Activated CD4-positive, alpha-beta T cell treated with anti-CD3 and anti-CD28 coated beads, Interleukin-2, amount 10 ng/mL, durations not matched to agents 7 days and 5 days (primary cell): ENCODE measurements at places on chromosomes 1 and 21. TPM values are rescaled to one million over a fixed set of nuclear protein-coding genes. Genes with fewer than 3 reads are reported as not detected.

Gene CYP4A22
- not detected for total RNA-seq

DNA sequence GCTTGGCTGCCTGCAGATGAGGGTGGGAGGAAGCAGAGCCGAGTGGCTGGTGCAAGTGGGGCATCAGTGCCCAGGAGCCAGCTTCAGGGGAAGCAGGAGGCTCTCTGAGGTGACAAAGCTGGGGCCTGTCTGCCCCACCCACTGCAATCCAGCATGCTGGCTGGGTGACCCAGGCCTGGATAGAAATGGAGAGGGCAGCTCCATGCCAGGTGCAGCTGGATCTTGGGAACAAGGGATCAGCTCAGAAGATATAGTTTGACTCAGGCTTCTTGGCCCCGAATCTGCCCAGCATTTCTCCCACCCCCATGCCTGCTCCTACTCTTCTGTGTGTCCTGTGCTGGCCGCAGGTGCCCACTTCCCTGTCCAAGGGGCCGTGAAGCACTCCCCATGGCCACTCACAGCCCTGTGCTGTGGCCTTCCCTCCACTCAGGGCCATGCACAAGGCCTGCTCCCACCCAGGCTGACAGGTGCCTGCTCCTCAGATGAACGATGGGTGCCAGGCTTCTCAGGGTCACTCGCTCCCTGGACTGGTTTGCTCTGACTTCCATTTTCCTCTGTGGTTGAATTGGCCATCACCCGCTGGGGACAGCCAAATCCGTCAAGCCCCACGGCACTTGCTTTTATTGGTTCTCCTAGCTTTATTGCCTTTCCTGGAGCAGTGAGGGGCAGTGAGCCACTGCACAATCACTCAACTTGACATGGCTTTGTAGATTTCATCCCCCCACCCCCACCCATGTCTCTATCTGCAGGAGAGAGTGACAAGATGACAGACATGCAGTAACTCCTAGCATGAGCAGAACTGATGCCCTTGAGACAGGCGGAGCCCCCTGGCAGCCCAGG is 174.8 kb upstream of the VAMP3 start:
- no peaks in the 10 kb centered on the region for H3K4me1 ChIP-seq
- H3K4me3 ChIP-seq, result no peak overlapping the region
- no peaks in the 10 kb centered on the region for H3K36me3 ChIP-seq
- H3K27me3 ChIP-seq, result no peaks in the 10 kb centered on the region
- H3K27ac ChIP-seq, result no peak overlapping the region
- no peak for DNase-seq

- H3K36me3 ChIP-seq, result peaks cover 45% of the 10 kb centered on the region
- DNase-seq, result no peak
- no peak overlapping the region for H3K27ac ChIP-seq
- no peaks in the 10 kb centered on the region for H3K27me3 ChIP-seq
Measured at GRCh38 chr1:91700771-91701471, 185.0 kb downstream of the TGFBR3 start.

Gene UQCRH
- 273 TPM for total RNA-seq

- peak overlapping the region; percentile 95 for H3K27ac ChIP-seq
- no peak for DNase-seq
- no peaks in the 10 kb centered on the region for H3K27me3 ChIP-seq
- peak overlapping the region; percentile 94 for H3K4me3 ChIP-seq
- H3K4me1 ChIP-seq, result peaks cover 34% of the 10 kb centered on the region
- peaks cover 54% of the 10 kb centered on the region for H3K36me3 ChIP-seq
Measured at GRCh38 chr1:26890467-26890796, 349 bp upstream of the GPN2 start.

Gene PRKCZ
- 5.1 TPM for total RNA-seq

Gene CDKN2C
- 80.0 TPM for total RNA-seq

Gene CNTN2
- not detected for total RNA-seq

GRCh38 chr1:86692641-86693040 is 11.7 kb upstream of the SH3GLB1 start:
- no peaks in the 10 kb centered on the region for H3K36me3 ChIP-seq
- no peak for DNase-seq
- no peak overlapping the region for H3K27ac ChIP-seq
- no peaks in the 10 kb centered on the region for H3K4me1 ChIP-seq
- no peak overlapping the region for H3K4me3 ChIP-seq

Gene ZNF648
- total RNA-seq, result not detected

GRCh38 chr1:216903382-216903740 is 180.1 kb upstream of the ESRRG start:
- DNase-seq, result no peak
- no peak overlapping the region for H3K4me3 ChIP-seq
- H3K36me3 ChIP-seq, result no peaks in the 10 kb centered on the region
- no peak overlapping the region for H3K27ac ChIP-seq
- no peaks in the 10 kb centered on the region for H3K4me1 ChIP-seq

Gene UTS2
- 0.17 TPM for total RNA-seq

- H3K4me1 ChIP-seq, result no peaks in the 10 kb centered on the region
- H3K27me3 ChIP-seq, result no peaks in the 10 kb centered on the region
- no peak overlapping the region for H3K4me3 ChIP-seq
- peak; percentile 6 for DNase-seq
Measured at GRCh38 chr1:246428542-246429308, 78.4 kb downstream of the SMYD3 start.

DNA sequence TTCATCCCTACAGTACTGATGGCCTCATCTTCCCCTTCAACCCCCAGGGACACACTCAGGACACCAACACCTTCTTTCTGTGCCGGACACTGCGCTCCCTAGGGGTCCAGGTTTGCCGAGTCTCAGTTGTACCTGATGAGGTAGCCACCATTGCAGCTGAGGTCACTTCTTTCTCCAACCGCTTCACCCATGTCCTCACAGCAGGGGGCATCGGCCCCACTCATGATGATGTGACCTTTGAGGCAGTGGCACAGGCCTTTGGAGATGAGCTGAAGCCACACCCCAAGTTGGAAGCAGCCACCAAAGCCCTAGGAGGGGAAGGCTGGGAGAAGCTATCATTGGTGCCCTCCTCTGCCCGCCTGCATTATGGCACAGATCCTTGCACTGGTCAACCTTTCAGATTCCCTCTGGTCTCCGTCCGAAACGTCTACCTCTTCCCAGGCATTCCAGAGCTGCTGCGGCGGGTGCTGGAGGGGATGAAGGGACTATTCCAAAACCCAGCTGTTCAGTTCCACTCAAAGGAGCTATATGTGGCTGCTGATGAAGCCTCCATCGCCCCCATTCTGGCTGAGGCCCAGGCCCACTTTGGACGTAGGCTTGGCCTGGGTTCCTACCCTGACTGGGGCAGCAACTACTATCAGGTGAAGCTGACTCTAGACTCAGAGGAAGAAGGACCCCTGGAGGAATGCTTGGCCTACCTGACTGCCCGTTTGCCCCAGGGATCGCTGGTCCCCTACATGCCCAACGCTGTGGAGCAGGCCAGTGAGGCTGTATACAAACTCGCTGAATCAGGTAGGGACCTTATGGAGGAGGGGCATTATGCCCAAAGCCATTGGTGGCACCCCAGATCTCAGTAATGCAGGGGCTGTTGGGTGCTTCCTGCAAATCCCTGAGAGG is 5.1 kb upstream of the LENEP start:
- H3K27ac ChIP-seq, result no peak overlapping the region
- no peak for DNase-seq
- H3K27me3 ChIP-seq, result no peaks in the 10 kb centered on the region
- no peak overlapping the region for H3K4me3 ChIP-seq
- H3K36me3 ChIP-seq, result peaks cover 20% of the 10 kb centered on the region

- H3K27ac ChIP-seq, result no peak overlapping the region
- H3K36me3 ChIP-seq, result no peaks in the 10 kb centered on the region
- H3K4me1 ChIP-seq, result no peaks in the 10 kb centered on the region
- no peaks in the 10 kb centered on the region for H3K27me3 ChIP-seq
Measured at GRCh38 chr1:184682956-184683355, 71.7 kb downstream of the EDEM3 start.

- no peaks in the 10 kb centered on the region for H3K27me3 ChIP-seq
- H3K36me3 ChIP-seq, result peaks cover under 1% of the 10 kb centered on the region
- no peak for DNase-seq
- peaks cover 39% of the 10 kb centered on the region for H3K4me1 ChIP-seq
- H3K27ac ChIP-seq, result no peak overlapping the region
- H3K4me3 ChIP-seq, result no peak overlapping the region
Measured at GRCh38 chr21:38771536-38771935, 34.2 kb upstream of the ETS2 start.

DNA sequence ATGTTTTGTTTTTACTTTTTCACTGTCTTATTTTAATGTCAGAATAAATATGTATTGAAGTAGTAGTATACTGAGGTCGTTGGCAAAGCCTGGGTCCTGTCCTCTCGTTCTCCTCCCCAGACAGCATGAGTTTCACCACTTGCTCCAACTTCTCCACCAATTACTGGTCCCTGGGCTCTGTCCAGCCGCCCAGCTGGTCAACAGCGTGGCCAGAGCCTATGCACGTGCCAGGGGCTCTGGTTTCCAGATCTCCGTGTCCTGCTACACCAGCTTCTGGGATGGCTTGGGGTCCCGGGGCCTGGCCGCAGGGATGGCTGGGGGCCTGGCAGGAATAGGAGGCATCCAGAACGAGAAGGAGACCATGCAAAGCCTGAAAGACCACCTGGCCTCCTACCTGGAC is 19.3 kb downstream of the PTPN14 start:
- no peaks in the 10 kb centered on the region for H3K27me3 ChIP-seq
- no peaks in the 10 kb centered on the region for H3K4me1 ChIP-seq
- H3K4me3 ChIP-seq, result no peak overlapping the region
- no peak overlapping the region for H3K27ac ChIP-seq
- no peak for DNase-seq

DNA sequence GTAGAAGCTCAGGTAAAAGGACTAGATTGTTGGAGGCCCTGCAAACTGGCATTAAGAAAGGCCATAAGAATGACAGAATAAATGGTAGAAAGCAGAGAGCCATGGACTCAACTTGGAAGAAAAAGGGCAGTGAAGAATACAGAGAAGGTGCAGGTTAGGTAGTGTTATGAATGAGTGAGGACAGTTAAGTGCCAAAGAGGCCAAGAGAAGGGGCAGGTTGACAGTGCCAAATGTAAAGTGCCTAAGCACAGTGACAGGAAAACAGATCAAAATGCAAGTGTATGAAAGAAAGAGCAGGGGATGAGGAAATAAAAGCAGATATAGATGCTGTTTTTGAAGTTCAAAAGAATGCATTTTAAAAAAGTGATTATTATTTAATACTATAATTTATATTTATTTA is 43.7 kb downstream of the INTS7 start:
- no peak for DNase-seq
- no peak overlapping the region for H3K4me3 ChIP-seq
- H3K27me3 ChIP-seq, result no peaks in the 10 kb centered on the region
- H3K36me3 ChIP-seq, result peaks cover 35% of the 10 kb centered on the region
- H3K27ac ChIP-seq, result no peak overlapping the region

DNA sequence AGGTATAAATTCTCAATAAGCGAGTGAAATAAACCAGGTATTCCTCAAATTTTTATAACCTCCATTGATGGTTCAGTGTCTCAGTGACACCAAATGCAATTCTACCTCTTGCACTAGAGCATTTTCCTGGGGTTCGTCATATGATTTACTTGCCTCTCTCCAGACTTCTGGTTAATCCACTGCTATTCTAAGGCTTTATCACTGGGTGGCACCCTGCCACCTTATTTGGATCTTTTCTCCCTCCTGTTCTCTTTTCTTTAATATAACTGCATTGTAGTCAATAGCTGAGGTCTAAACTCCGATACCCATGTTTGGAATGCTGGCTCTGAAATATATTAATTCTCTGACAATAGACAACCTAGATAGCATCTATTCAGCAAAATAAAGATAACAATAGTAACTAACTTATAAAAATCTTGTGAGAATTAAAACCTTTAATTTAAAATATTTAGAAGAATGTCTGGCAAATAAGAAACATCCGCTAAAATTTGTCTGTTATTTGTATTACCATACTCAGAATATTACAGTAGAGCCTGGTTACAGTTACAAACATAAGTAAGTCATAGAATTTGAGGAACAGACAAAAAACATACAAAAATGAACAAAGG is 436.4 kb downstream of the PLA2G4A start:
- no peaks in the 10 kb centered on the region for H3K4me1 ChIP-seq
- no peak overlapping the region for H3K27ac ChIP-seq
- no peak overlapping the region for H3K4me3 ChIP-seq
- no peaks in the 10 kb centered on the region for H3K36me3 ChIP-seq

Gene C4BPB
- total RNA-seq, result 3.1 TPM
